ENCODE measurements at places on chromosomes 5 and 9. TPM values are rescaled to one million over a fixed set of nuclear protein-coding genes. Genes with fewer than 3 reads are reported as not detected.

IL4 gene
- not detected for total RNA-seq

IFNA13 gene
- total RNA-seq = not detected

HAVCR1 gene
- total RNA-seq = 2.0 TPM

SPATA31C1 gene
- not detected for total RNA-seq

SLC9A3 gene
- total RNA-seq = 1.8 TPM

FOXD1 gene
- 6.8 TPM for total RNA-seq

IFNK gene
- not detected for total RNA-seq

All from thoracic aorta (tissue), 2 donors.